ENCODE measurements at places on chromosomes 6 and 20.
A peak's percentile ranks its signal among the peaks of the same experiment; 100 is the strongest.

DNA sequence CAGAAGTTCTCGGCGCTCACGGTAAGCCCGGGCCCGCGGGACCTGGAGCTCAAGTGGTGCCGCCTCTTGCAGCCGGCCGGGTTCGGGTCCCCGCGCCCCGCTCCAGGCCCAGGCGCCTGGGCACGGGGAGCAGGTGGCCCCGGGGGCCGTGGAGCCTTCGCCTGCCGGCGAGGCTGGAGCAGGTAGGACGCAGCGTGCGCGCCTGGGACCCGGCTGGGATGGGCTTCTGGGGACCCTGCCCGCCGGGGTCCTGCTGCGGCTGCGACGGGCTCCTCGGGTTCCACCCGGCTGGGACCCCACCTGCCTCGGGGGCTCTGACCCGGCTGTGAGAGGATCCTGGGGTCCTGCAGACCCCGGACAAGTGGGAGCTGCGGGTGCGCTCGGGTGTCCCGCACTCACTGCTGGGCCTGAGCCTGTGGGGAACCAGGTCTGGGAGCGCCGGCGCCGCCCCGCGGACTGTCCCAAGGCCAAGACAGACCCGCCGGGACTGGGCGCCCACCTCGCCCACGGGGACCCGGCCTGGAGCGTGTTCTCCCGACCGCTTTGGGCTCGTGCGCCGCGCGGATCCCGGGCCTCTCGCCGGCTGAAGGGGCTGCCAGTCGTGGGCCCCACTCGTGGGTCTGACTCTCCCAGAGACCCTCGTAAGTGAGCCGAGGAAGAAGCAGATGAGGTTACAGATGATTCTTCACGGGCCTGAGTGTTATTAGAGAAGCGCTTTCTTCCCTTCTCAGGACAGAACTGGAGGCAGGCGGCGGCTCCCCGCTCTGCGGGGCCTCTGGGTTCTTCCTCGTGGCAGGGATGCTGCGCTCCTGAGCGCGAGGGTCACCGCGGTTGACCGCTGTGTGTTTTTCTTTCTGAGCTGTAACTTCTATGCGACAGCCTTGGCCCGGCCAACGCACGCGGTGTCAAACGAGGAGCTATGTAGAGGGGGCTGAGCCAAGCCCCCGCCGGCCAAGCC lies 729 bp downstream of the SMOC2 start:
- DNase-seq, result no peak

DNA sequence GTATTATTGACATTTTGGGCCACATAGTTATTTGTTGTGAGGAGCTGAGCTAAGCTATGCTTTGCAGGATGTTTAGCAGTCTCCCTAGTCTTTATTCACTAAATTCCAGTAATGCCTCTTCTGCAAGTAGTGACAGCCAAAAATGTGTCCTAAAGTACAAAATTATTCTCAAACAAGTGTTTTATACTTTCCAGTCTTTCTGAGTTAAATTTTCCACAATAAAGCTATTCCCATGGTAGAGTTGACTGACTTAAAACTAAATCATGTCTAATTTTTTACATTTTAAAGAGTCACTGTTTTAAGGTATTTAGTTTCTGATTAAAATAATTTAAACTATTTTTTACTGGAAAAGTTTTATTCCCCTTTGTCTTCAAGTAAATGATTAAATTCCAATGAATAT lies 717.8 kb upstream of the HS3ST5 start:
- DNase-seq, result no peak

DNA sequence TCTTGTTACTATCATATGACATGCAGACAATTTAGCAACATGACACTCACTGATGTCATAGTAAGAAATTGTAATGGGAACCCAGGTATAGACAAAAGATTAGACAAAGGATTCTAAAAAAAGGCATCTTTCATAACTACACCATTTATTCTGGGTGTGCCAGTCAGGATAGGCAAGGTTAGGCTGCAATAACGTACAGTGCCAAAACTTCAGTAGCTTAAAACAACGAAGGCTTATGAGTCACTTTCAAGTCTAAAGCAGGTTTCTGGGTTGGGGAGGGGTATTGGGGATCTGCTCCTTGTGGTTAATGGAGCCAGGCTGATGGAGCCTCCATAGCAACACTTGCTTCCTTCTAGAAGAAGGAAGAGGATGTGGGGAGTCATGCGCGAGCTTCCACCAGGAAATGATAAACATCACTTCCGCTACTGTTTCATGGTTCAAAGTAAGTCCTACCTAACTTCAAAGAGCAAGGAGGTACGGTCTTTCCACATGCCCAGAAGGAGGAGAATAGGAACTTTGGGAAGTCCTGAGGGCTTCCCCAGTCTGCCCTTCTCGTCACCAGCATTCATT lies 2.0 kb upstream of the GTSF1L start:
- no peak for DNase-seq

- DNase-seq, result no peak
Observed at GRCh38 chr20:50916257-50916656, 15.0 kb downstream of the ADNP start.

GRCh38 chr20:57396212-57396983 lies 5.2 kb downstream of the RBM38 start:
- no peak for DNase-seq

- DNase-seq, result no peak
Observed at GRCh38 chr20:1874450-1875182, 20.6 kb upstream of the SIRPA start.

- DNase-seq, result no peak
Observed at GRCh38 chr6:43497689-43498088, 12.5 kb downstream of the LRRC73 start.

DNA sequence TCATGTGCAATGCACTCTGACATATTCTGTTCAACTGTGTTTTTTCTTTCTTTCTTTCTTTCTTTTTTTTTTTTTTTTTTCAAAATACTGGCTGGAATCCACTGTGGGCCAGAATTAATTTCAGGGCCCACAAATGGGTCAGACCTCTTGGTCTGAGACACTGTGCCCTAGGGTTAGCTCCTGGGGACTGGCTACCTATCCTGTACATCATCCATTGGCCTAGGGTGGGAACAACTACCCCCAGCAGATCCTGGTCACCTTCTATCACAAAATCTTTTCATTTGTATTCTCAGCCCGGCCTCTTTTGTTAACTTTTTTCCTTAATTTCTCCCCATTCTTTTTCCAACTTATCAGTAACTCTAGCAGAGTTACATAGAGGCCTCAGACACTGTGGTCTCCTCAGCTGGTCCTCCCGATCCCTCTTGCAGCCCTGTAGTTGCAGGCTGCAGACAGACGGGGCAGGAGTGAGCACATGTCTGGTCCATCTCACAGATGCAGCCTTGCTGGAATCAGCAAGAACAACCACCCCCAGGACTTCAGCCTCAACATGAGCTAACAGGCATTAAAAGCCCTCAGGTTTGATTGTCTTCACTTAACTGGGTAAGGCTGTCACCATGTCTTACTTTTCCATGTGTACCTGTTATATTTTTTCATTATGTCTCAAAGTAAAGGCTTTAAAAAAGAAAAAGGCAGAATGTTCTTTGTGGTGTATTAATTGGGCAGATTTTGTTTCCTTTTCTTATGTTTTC lies 41.3 kb downstream of the TXLNB start:
- DNase-seq, result peak; percentile 7

DNA sequence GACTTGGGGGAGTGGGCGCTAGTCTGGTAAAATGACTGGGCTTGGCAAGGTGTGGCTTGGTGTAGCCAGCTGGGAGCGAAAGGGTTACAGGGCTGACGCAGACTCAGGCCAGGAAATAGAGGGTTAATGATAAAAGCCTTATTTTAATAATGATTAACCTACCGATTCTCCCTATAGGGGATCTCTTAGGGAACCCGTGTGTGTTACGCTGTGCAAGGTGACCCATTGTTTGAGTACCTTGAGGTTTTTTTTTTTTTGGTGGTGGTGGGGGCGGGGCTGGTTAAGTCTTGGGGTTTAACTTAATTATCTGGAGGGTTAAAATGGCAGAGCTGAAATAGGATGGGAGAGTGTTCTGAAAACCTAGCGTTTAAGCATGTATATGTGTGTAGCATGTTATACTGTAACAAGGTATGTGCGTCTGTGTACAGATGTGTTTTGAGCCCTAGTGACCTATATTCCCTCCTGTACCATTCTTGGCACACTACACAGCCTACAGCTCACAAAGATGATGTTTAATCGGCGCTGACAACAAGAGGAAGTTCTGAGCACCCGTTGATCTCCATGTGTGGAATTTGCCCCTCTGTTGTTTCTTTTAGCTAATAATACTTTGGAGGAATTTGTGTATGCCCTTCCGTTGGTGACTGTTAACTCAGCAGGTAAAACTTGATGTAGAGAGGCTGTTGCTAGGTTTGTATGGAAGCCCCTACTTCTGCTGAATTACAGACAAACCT lies 1.3 kb downstream of the CARMIL1 start:
- DNase-seq, result no peak

DNA sequence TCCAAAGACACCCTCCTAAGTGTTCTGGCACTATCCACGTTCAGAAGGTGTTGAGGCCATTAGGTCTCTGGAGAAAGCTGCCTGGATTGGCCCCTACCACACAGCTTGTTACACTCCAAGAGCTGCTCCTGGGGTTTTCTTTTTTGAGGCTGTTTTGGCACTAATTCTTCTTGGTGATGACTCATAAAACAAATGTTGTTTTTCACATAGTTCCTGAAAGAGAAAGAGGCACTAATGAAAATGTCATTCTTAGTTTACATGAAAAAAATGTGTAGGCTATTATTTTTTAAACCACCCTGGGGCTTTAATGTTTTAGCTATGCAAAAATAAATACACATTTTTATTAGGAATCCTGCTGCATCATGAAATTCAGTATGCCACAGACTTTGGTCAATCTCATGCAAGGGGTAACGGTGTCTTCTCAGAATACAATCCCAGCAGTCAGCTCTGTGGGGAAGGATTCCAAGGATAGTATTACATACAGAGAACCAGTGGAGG lies 38.1 kb downstream of the TBPL1 start:
- DNase-seq, result no peak

DNA sequence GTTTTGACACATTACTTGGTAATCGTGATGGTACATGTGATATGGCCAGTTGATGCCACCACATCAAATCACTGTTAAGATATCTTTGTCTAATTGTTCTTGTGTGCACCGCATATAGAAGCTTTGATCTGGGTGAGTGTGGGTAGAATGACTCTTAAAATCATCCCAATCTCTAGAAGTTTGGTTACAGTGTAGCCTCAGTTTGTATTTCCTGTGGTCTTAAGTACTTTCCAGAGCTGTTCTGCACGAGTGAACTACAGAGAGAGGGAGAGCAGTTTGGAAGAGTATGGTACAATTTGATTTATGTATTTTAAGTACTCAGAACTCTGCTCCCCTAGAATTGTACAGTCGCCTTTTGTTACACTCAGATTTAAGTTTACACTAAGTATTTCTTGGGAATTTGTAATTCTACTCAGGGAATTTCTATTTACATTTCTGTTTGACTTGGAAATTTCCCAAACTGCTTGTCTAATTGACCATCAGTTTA lies 37.5 kb downstream of the SNX9 start:
- no peak for DNase-seq

DNA sequence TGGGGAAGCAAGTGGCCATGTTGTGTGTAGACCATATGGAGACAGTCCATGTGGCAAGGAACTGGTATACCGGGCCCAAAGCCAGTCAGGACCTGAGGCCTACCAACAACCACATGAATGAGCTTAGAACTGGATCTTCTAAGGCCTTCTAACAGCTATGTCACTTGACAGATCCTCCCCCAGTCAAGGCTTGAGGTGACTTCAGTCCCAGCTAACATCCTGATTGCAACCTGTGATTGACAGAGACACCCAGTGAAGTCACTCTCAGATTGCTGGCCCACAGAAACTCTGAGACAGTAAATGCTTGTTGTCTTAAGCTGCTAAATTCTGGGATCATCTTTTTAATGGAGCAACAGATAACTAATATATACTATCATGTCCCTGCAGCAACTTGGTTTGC lies 32.9 kb downstream of the AHI1 start:
- no peak for DNase-seq

DNA sequence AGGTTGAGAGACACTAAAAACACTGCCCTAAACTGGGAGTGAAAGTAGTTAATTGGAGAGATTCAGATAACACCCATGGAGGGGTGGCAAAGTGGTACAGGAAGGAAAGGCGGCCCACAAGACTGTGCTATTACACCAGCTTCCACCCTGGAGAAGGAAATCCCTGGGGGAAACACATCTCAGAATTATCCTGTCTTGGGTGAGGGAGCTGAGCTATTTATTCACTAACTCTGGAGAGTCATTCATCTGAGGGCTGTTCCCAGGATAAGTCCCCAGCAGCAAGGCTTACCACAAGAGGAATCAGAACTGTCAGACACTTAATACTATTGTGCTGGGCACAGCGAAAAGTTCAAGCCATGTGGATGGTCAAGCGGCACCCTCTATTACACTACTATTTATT lies 9.9 kb downstream of the TBCC start:
- DNase-seq, result no peak

- DNase-seq, result no peak
Observed at GRCh38 chr20:59004763-59005522, 2.1 kb downstream of the CTSZ start.

DNA sequence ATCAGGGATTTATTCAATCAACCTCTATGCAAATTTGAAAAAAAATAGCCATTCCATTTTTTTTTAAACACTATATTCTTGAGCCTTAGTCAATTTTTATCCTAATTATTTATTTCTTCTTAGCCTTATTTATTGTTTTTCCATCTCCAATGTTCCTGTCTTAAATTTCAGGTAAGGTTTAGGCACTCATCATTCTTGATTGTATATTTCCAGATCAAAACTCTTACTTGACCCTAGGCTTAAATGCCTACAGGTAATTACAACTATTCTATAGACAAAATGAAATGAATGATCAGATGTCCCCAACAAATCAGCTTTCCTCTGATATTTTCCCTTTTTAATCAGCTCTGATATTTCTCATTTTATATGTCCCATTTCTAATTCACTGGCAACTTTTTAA lies 402.6 kb upstream of the EPHA7 start:
- no peak for DNase-seq

DNA sequence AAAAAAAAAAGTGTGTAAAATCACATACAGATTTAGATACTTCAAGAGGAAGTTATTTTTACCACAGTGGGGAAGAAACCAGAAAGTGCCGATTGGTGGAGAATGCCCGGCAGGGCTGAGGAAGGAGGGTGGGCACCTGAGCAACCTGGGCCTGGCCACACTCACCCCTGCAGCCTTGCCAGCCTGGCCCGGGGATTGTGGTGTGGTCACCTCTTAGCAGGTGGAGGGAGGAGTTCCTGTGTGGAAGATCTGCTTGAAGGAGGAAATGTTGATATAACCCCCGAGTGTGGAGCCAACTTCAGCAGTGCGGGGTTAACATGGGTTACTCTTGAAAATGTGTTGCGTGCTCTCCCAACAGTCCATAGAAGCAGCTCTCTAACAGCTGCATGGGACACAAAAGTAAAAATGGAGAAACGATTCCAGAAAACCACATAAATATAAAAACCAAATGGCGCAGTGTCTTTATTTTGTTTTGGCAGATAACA lies 14.7 kb downstream of the UST start:
- no peak for DNase-seq
